CD8-positive, alpha-beta T cell (primary cell): ENCODE measurements at places on chromosomes 16 and 17.
A peak's percentile ranks its signal among the peaks of the same experiment; 100 is the strongest.

- DNase-seq = no peak
These were observed 203.6 kb upstream of the CIBAR2 start for GRCh38 chr16:85315866-85316265.

DNA sequence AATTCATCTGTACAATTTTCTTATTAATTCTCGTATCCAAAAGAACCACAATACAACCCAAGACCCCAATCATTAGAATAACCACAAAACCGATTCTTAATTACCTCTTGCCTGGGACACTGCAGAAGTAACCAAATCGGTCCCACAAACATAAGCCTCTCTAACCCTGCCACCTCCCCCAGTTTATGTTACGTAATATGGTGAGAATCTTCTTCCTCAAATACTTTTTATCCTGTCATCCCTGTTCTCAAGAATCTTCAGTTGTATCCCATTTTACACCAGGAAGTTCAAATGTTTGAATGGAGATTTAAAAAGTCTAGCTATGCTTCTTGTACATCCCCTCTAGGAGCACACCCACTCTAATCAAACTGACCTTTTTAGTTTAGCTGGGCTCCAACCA lies 269.3 kb upstream of the TBX2 start:
- DNase-seq = no peak

DNA sequence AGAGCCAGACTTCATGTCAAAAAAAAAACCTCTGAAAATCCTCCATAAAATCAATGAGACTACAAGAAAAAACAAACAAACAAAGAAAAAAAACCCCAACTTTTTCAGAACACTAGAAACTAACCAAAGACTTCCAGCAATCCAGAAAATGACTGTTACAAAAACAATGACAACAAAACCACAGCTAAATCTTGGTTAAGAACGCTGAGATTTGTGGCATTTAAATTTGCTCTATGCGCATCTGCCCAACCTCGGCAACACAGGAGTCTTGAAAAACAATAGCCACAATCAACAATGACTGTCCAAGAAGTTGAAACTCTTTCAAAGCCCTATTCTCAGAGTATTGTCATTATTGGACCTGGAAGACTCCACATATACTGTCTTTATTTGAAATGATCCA lies 402.4 kb downstream of the ZFHX3 start:
- no peak for DNase-seq

GRCh38 chr17:70119983-70120382 lies 45.0 kb downstream of the KCNJ16 start:
- DNase-seq = no peak

DNA sequence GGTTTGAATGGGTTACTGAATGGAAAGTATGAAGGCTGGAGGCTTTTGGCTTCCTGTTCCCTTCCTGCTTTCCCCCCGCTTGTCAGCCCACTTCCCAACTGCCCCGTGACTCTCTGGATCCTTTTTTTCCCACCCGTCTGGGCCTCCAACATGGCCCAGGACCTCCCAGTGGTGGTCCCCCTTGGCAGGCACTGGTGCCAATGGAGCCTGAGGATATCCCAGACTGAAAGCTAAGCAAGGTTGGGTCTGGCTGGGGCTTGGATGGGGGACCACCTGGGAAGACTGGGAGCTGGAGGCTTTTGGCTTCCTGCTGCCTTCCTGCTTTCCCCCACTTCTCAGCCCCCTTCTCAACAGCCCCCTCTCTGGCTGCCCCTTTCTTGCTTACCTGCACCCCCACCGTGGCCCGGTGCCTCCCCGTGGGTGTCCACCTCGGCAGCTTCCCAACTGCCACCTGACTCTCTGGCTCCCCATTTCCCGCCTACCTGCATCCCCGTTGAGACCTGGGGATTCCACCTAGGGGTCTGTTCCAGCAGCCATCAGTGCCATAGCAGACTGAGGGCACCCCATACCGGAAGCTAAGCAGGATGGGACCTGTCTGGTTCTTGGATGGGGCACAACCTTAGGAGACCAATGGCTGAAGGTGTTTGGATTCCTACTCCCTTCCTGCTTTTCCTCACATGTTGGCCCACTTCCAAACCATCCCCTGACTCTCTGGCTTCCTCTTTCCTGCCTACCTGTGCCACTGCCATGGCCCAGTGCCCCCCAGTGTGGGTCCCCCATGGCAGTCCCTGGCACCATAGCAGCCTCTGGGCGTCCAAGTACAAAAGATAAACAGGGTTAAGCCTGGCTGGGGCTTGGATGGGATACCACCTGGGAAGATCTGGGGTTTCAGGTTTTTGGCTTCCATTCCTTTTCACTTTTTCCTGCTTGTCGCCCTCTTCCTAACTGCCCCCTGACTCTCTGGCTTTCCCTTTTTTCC lies 2295.3 kb downstream of the TP53TG3F start:
- no peak for DNase-seq

DNA sequence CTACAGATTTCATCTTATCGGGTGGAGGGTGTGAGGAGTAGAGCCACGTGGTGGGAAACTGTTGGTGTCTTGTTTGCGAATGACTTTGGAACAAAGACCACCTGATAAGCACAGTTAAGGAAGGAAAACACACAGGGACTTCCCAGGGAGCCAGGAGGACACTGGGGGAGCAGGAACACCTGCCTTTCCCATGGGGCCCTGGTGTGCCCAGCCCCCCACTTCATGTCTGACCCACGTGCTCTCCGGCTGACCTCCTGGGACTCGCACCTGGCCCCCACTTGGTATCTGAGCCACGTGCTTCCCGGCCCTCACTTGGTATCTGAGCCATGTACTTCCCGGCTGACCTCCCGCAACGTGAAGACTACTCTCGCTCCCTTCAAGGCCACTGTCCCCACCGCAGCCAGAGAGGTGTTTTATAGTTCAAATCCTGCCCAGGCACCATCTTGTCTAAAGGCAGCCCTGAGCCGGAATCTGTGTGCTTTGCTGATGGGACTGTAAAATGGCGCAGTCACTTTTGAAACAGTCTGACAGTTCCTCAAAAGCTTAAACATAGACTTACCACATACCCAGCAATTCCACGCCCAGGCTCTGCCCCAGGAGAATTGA lies 5.4 kb upstream of the CSNK1D start:
- no peak for DNase-seq

DNA sequence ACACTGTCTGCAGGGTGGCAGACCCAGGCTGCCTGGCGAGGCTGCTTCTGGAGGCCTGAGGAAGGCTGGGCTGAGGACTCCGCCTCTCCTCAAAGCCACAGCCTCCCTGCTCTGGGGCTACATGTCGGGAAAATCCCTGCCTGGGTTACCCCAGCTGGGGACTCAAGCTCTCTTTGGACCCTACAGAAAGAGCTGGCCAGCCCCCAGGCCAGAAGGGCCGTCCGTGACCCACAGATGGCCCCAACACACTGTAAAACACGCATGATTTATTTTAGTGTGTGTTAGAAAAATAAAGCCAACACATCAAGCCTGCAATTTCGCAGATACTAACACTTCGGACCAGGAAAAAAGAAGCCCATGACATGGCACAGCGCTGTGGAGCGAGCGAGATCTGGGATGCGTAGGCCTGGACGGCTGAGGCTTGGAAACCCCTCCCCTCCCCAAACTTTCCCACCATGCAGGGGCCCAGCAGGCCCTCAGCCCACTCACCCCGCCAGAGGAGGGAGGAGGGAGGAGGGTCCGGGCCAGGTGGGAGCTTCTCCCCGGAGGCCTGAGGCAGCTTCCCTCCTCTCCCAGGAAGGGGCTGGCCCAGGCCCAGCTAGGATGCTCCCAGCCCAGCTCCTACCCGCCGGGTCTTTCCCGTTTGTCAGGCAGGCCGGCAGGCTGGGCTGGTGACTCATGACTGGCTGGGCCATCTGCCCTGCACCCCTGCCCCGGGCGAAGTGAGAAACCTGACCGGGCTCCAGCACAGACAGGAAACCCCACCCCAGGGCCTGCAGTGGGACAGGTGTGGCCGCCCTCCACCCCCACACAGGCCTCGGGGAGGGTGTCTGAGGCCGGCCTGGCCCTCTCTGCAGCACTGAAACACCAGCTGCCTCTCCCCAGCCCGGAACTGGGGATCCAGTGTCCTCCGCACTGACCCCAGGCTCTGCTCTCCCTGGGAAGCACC lies 34.1 kb upstream of the SLC38A10 start:
- DNase-seq = no peak

DNA sequence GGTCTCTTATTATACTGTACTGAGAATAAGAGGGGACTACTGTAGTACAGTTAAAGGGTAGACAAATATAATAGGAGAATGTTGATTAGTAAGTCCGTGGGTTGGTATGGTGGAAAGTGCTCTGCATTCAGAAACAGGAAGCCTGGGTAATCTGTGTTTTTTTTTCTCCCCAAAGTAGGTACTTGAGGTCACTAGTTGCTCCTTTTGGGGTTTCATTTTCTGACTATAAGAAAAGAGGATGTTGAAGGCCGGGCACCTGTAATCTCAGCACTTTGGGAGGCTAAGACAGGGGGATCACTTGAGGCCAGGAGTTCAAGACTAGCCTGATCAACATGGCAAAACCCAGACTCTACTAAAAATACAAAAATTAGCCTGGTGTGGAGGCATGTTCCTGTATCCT lies 42.0 kb upstream of the MMD start:
- no peak for DNase-seq

GRCh38 chr16:76598498-76598897 lies 321.3 kb downstream of the CNTNAP4 start:
- DNase-seq = no peak

GRCh38 chr17:54860617-54861470 lies 39.8 kb upstream of the TOM1L1 start:
- DNase-seq = no peak

DNA sequence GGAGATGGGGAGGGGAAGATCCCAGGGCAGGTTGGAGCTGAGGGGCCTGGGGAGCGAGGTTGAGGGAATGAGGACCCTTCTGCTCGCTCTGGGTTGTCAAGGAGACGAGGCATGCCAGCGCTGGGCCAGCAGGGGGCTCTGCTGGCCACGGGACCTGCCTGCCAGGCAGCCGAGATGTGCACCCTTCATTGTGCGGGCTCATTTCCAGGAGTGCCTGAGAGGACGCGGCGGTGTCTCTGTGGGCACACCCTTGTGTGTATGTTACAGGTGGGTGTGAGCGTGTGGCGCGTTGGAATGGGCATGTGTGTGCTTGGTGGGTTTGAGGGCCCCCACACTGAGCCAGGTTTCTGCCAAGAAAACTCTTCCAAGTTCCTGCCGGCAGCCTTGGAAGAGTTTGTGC lies 15.9 kb downstream of the ARHGAP23 start:
- peak; percentile 11 for DNase-seq

- no peak for DNase-seq
These were observed 9.0 kb downstream of the SRR start for GRCh38 chr17:2312736-2313135.

GRCh38 chr17:42855048-42855596 lies 4.1 kb downstream of the AOC3 start:
- DNase-seq = no peak

DNA sequence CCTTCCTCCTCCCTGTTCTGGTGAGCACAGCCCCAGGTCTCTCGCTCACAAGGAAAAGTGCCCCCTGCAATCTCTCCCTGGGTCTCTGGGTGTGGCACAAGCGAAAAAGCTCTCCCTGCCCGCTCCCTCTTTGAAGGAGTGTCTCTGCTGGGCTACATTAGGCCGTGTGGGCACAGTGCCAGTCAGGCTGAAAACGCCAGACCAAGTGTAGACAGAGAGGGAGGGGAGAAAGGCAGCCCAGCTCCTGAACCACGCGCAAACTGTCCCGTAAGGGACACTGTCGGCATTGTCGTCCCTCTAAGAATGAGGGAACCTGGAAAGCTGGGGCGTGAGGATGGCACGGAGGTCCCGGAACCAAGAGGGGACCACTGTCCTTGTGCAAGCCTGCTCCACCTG lies 3.9 kb downstream of the SMIM5 start:
- no peak for DNase-seq

DNA sequence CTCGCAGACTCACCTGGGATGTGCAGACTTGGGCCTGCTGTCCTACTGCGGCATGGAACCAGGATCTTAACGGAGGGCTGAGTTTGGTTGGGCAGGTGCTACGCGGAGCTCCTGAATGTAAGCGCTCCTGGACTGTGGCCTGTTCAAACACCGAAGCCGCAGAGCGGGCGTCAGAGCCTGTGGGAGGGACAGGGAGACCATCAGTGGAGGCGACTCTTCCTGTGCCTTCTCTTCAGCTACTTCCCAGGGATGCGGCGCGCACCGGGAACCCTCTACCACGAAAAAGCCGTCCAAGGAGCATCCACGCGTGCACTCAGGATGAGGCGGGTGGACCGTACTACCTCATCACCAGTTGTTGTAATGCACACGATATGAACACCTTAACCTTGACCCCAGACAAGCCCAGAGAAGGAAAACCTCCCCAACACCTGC lies 2.0 kb downstream of the USP36 start:
- no peak for DNase-seq

- DNase-seq = no peak
These were observed 147.5 kb upstream of the HSBP1 start for GRCh38 chr16:83660282-83660681.

DNA sequence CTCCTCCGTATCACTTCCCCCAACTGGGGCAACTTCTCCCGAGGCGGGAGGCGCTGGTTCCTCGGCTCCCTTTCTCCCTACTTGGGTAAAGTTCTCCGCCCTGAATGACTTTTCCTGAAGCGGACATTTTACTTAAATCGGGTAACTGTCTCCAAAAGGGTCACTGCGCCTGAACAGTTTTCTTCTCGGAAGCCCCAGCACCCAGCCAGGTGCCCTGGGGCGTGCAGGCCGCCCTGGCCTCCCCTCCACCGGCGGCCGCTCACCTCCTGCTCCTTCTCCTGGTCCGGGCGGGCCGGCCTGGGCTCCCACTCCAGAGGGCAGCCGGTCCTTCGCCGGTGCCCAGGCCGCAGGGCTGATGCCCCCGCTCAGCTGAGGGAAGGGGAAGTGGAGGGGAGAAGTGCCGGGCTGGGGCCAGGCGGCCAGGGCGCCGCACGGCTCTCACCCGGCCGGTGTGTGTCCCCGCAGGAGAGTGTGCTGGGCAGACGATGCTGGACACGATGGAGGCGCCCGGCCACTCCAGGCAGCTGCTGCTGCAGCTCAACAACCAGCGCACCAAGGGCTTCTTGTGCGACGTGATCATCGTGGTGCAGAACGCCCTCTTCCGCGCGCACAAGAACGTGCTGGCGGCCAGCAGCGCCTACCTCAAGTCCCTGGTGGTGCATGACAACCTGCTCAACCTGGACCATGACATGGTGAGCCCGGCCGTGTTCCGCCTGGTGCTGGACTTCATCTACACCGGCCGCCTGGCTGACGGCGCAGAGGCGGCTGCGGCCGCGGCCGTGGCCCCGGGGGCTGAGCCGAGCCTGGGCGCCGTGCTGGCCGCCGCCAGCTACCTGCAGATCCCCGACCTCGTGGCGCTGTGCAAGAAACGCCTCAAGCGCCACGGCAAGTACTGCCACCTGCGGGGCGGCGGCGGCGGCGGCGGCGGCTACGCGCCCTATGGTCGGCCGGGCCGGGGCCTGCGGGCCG lies 1.6 kb downstream of the HIC1 start:
- DNase-seq = peak; percentile 70

- no peak for DNase-seq
These were observed 19.5 kb downstream of the MPHOSPH6 start for GRCh38 chr16:82150549-82150948.

DNA sequence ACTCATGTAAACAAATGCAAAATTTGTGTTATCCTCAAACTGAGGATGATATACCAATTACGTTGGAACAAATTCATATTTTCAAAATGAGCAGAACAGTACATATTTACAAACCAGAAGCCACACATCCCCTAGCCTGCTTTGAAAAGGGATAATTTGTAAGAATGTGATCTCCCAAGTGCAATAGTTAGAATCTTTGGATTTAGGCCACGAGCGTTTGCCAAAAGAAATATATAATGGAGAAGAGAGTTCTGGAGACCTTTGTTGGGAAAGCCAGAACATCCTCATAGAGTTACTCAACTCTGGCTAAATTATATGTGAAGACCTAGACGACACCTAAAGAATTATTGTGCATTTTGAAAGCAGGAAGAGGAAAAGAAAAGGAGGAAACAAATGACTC lies 449.3 kb downstream of the KCNJ2 start:
- DNase-seq = no peak

GRCh38 chr17:19023209-19023999 lies 18.8 kb upstream of the FAM83G start:
- no peak for DNase-seq
